ENCODE measurements at places on chromosomes 3 and 15.

- DNase-seq, result peak; percentile 14
Observed at GRCh38 chr3:151351219-151351618, 21.9 kb upstream of the P2RY13 start.

- no peak for DNase-seq
Observed at GRCh38 chr3:48535578-48535977, 21.0 kb downstream of the PFKFB4 start.

- no peak for DNase-seq
Observed at GRCh38 chr15:69096196-69096595, 64.2 kb upstream of the GLCE start.

GRCh38 chr3:46681387-46681786 is 12.1 kb downstream of the ALS2CL start:
- DNase-seq, result no peak

DNA sequence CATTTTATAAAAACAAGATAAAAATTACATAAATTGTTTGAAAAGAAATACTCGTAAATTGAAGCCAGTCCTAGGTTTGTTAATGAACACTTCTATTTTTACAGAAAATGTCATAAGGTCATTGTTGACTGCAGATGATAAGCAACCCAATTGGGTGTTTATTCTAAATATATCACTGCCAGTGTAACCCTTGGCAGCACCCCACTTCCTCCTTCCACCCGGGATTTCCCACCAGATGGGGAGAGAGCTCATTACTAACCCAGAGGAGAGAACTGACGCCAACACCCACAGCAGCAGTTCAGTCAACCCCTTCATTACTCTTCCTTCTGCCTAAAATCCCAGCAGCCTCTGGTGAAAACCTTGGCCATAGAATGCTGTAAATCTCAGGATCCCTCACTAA is 307.6 kb downstream of the GAP43 start:
- DNase-seq, result no peak

DNA sequence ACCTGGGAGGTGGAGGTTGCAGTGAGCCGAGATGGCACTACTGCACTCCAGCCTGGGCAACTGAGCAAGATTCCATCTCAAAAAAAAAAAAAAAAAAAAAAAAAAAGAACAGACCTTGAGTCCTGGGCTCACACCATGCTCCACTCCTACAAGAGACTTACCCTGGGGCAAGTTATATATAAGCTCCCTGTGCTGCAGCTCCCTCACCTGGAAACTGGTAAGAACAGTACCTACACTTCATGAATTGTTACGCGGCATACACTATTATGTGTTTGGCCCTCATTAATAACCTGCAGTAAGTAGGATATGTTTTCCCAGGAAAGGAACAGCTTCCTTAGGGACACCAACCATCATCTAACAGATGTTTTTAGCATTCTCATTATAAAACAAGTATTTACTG is 119.6 kb downstream of the FMN1 start:
- peak; percentile 56 for DNase-seq

GRCh38 chr3:15108082-15108545 is 9.2 kb upstream of the RBSN start:
- peak; percentile 77 for DNase-seq

- no peak for DNase-seq
Observed at GRCh38 chr15:63565536-63566186, 31.5 kb upstream of the FBXL22 start.

DNA sequence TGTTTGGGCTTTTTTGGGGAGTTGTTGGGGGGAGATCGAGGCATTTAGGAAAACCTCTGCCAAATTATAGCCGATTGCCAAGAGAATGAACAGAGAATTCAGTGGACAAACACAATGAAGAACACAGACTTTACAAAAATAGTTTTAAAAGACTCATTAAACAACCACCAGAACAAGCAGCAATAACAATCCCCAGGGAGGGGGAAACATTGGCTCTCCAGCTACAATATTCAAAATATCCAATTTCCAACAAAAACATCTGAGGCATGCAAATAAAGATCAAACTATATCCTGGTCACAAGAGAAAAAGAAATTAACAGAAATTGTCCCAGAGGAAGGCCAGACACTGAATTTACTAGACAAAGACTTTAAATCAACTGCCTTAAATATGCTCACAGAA is 24.5 kb upstream of the ANKRD28 start:
- no peak for DNase-seq

GRCh38 chr3:56591262-56591661 is 34.3 kb downstream of the CCDC66 start:
- DNase-seq, result no peak

DNA sequence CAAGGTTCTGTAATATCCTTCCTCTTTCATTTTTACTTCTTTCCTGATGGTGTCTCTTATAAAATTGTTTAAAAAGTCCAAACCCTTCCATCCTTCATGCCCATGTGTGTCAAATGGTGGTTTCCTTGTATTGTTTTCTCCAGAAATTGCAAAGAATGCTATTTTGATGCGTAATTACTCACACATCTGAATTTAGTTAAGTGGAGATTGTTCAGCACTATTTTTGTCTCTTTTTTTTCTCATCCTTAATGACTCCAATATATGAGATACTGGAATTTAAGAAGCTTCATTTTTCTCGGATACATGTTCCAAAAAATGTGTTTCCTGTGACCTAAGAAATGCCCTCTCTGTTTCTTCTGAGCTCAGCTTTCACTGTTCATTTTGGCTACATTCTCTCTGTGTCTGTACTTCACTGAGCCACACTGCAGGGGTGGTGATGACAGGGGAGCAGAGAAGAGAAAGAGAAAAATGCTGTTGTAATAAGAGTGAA is 799.8 kb downstream of the DIPK2A start:
- DNase-seq, result no peak

GRCh38 chr15:32867313-32867626 is 149.5 kb downstream of the GREM1 start:
- DNase-seq, result no peak

GRCh38 chr15:90930861-90931574 is 1.3 kb downstream of the HDDC3 start:
- DNase-seq, result peak; percentile 17

DNA sequence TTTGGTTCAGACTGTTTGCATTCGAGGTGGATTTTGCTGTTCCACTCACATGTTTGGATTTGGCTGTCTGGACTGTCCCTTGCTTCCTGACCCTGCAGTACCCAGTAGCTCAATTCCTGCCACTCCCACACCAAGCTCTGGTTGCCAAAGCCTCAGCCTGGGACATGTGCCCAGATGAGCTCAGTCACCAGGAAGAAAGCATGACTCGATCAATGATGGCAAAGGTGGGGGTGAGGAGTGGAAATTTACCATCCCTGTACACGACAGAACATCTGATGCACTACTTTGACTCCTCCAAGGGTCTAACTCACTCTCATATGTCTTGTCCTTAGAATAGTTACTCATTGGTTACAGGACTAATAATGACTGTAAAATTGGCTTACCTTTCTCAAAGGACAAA is 45.2 kb downstream of the ZNF385D start:
- DNase-seq, result no peak

DNA sequence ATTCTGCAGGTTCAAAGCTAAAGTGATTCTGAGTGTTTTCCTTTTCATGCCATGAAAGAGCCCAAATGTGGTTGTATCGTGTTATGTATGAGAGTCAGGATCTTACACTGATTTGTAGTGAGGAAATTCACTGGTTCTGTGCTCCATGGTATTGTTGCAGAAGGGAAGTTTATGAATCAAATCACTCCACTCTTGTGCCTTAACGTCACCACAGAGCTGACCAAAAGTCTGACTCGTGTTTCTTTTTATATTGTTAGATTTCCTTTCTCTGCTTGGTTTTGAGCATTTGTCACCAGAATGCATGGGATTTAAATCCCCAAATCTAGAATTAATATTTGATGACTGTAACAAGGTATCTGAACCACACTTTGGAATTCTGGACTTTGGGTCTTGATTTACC is 29.1 kb upstream of the SLC30A4 start:
- no peak for DNase-seq

DNA sequence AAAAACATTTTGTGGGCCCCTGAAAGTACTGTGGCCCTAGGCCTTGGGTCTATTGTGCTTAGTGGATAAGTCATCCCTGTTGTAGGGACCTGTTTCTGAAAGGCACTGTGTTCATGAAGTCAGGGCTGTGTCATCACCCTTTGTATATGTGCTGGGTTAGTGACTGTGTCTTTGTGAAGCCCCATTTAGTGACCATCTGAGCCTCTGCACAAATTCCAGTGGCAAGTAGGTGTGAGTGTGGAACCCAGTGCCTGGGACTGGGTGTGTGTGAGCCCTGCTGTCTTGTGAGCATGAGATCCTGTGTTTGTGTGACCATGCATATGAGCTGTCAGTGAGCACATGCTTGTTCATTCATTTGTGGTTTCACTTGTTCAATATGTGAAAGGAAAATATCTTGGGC is 1.2 kb upstream of the HYAL1 start:
- no peak for DNase-seq

DNA sequence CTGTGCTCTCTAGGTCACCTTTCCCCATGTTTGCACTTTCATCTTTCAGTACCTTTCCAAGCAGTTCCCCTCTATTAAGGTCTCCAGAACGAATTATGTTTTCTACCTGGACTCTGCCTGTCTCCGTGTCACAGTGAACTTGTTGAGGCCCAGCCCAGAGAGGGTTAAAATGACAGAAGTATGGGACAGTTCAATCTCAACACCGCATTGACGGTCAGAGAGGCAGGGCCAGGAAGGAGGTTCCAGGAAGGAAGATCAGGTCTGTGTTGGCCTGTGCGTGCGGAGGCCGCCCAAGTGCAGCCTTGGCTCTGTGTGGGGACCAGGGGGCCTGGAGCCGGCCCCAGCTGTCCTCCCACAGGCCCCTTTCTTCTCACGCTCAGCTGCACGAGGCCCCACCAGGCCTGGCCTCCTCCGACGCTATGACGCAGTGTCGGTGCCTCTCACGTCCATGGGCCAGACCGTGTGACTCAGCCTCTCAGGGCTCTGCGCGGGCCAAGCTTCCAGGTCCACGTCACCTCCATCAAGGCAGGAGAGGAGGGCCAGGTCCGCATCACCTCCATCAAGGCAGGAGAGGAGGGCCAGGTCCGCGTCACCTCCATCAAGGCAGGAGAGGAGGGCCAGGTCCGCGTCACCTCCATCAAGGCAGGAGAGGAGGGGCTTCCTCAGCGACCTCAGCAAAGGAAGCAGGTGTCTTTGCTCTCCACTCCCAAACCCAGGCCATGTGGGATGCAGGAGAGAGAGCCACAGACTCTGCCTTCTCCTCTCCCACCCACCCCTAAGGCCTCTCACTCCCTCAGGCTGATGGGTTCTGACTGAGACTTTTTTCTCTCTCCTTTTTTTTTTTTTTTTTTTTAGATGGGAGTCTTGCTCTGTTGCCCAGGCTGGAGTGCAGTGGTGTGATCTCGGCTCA is 83.1 kb downstream of the CPN2 start:
- DNase-seq, result no peak

DNA sequence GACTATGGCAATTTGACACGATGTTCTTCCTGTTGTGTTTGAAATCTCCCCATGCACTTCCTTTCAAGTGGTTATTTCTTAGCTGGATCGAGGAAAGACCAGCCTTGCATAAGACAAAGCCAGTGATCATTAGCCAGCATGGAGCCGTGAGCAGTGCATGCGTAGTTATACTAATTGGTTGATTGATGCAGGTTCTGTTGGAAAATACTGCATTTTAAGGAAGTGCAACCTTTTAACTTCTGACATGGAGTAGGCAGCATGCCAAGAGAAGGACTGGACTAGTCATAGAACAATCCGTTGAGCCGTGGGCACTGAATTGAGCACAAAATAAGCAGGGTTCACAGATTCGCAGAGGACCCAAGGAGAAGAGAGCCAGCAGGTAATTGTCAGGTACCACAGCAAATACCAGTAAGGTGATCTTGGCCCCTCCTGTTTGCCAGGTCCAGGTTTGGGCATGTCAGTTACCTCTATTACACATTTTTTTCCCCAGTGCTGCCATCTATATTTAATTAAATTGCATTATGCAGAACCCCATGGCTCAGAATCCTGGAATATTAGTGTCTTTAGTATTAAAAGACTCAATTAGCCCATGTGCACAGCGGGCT is 29.0 kb upstream of the BCL6 start:
- no peak for DNase-seq

DNA sequence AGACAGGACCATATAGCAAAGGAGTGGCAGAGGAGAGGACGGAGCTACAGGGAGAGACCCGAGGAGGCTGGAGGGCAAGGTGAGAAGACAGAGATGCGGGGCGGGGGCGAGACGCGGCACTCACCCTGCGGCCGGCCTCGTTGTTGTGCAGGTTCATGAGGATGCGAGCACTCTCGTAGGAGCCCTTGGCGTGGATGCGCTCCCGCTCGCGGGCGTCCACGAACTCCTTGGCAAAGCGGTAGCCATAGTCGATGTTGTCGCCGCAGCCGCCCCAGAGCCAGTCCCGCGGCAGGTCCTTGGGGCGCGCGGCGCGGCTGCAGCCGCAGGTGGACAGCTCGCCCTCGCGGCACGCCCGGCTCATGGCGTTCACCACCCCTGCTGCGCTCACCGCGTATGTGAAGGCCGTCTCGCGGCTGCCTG is 12.9 kb downstream of the WNT5A start:
- DNase-seq, result no peak

GRCh38 chr3:71130471-71131374 is 452.8 kb downstream of the FOXP1 start:
- DNase-seq, result peak; percentile 79
